ENCODE measurements at places on chromosomes 16 and 17.

- DNase-seq: no peak
Observed at GRCh38 chr17:19780846-19781245, 32.7 kb upstream of the ALDH3A1 start.

- no peak for DNase-seq
Observed at GRCh38 chr17:50638966-50639713, 4.5 kb downstream of the ABCC3 start.

DNA sequence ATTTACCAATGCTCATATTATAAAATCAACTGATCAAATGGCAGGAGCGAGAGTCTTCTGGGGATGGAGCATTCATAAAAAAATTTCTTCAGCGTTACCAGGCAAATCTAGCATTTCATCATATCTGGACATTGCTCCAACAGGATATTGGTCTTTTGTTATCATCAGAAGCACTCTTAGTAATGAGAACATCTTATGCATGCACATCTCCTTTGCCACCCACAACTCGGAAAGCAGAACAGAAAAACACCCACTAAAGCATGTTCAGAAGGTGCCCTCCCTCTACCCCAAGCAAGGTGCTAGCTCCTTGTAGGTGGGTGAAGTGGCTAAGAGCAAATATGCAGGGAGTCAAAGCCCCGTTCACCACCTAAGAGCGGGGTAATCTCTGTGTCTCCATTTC, 18.9 kb downstream of the ARHGAP17 start:
- no peak for DNase-seq

DNA sequence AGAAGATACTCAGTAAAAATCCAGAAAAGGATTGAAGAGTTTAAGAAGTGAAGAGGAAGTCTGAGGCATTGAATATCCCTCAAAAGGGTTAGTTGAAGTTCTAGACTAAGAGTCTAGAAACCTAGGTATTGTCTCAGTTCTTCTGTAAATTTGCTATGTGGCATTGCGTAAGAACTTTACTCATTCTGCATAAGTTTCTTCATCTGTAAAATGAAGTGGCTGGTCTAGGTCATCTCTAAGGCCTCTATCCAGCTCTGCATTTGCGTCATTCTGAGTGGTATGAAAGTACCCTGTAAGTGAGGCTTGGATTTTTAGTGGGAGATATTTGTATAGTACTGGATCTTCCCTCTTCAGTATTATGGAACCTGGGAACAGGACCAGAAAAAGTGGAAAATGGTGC, 130.2 kb downstream of the MYO1D start:
- DNase-seq: no peak

DNA sequence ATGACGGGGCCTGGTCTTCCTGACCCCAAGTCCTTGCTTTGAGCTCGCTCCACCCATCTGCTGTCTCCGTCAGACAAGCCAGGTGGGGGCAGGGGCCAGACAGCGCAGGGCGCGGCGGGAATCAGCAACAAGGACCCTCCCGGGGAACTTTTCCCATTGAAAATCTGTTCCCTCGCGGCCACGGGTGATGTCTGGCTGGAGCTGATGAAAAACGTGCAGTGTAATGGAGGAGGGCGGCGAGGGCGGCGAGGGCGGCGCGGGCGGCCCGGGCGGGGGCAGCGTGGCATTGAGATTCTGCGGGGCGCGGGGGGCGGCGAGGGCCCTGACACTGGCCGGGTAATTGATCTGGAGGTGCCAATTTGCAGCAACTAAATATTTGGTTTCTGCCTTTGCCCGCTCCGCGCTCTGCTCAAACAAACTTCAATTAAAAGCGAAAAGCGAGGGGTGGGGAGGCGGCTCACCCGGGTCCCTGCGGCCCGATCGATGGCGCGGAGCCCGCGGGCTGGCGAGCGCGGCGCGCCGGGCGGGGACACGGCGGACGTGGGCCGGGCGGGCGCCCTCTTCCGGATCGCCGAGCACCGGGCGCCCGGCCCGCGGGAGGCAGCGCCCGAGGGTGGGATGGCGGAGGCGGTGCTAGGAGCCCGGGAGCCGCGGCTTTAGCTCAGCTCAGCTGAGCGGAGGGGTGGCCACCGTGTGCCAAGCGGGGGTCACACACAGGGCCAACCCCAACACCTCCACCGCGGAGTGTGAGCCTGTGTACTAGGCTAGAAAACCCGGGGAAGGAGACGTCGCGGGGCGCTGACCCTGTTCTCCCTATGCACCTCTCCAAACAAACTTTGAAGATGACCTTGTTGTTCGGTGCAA, 32.4 kb downstream of the DCAKD start:
- no peak for DNase-seq

DNA sequence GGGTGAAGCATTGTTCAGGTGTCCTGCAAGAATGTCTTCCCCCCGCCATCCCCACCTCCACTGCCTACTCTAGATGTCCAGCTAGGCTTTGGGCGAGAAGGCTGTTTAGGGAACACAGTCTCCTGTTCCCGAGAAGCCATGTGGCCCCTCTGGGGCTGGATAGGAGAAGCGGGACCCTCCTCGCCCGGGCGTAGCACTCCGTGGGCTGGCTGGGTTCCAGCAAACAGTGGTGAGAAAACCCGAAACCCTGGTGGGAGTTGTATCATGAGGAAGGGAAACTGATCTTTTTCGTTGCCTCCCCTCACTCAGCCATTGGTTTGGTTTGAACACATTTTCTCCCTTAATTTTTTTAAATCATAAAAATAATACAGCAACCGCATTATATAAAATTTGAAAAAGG, 56.6 kb downstream of the IRF8 start:
- DNase-seq: no peak

- DNase-seq: no peak
Observed at GRCh38 chr17:80798595-80799537, 192.8 kb upstream of the CHMP6 start.

- DNase-seq: no peak
Observed at GRCh38 chr16:56357241-56357764, 68.0 kb downstream of the AMFR start.

- no peak for DNase-seq
Observed at GRCh38 chr17:66915204-66915611, 49.3 kb upstream of the CACNG4 start.

- DNase-seq: no peak
Observed at GRCh38 chr17:65532101-65532890, 29.2 kb downstream of the AXIN2 start.

DNA sequence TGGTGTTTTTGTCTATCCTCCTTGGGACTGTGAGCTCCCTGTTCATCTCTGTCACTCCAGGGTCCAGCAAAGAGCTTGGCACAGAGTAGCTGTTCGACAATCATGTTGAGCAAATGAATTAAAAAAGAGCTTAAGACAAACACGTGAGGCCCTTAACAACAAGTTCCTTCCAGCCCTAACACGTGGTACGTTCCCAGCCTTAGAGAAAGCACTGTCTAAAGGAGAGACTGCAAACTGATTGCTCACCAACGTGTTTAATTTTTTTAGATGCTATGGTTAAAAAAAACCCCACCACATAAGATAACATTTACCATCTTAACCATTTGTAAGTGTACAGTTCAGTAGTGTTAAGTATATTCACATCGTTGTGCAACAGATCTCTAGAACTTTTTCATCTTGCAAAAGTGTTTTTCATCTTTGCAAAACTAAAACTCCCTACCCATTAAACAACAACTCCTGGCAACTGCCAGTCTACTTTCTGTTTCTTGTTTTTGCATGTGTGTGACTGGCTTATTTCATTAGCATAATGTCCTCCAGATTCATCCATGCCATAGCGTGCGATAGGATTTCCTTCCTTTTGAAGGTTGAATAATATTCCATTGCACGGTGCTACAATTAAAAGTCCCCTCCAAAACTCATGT, 28.2 kb downstream of the LAT start:
- DNase-seq: no peak

- DNase-seq: no peak
Observed at GRCh38 chr17:57811638-57812280, 38.1 kb downstream of the MRPS23 start.

DNA sequence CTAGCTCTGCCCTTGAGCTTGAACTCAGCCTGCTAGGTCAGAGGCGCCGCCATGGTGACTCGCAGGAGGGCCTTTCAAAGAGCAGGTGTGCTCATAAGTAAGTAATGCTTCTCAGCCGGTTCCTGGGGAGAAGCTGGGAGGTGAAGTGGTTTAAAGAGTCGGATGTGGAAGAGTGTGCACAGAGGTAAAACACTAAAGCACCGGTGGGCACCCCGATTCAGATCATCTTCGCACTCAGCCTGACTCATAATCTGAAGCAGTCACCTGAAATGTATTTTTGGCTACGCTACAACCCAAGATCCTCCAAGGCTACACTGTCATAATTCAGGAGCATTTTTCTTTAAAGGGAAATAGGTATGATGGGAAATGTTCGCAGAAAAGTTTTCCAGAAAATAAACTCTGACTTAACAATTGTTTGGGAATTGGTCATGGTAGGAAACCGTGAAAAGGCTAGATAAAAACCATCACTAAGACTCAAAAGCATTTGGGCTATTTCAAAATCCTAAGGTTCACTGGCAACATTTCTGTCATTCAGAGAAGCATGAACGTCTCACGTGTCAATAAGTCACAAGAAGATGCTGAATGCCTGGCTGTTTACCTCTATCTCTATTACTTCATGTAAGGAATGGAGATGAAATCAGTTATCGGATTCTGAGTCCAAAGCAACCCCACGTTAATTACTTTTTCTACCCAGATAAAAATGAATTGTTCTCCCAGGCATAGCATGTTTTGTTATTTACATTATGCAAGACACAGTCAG, 17.8 kb downstream of the CDH8 start:
- DNase-seq: no peak

DNA sequence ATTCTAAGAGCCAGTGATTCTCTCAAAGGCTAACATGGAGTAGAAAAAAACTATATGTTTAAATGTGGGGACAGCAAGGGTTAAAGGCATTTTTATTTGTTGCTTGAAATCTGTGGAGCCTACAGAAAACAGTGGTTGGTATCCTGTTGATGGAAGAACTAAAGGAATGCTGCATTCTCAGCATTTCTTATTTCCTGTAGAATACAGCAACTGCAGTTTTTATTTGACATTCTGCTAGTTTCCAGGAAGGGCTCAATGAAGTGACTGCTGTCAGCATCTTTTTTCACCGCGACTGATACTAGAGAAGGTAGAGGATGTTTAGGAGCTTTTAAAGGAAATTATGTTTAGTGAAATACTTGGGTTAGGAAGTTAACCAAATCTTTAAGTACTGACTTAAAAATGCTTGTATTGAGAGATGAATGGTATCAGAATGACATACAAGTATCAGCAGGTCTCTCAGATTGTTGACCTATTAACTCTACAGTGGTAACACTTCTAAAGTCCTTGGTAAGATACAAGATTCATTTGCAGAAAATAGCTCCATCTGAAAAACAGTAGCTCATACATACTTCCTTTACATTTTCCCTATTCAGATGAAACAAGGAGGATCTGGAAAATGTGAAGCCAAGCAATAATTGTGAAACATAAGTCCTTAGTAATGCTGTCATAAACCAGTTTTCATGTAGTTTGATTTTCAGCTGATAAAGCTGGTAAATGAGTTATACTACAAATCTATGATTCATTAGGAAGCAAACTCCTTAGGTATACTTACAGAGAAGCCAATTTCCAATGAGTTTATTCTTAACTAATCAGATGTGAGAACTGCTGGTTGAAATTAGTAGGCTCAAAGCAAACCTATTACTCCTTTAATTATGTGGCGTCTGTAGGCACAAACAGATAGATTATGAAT, 15.2 kb downstream of the CLTC start:
- DNase-seq: no peak

- no peak for DNase-seq
Observed at GRCh38 chr17:39080421-39081078, 70.9 kb downstream of the PLXDC1 start.

- no peak for DNase-seq
Observed at GRCh38 chr17:4701116-4701515, 2.8 kb downstream of the PELP1 start.

DNA sequence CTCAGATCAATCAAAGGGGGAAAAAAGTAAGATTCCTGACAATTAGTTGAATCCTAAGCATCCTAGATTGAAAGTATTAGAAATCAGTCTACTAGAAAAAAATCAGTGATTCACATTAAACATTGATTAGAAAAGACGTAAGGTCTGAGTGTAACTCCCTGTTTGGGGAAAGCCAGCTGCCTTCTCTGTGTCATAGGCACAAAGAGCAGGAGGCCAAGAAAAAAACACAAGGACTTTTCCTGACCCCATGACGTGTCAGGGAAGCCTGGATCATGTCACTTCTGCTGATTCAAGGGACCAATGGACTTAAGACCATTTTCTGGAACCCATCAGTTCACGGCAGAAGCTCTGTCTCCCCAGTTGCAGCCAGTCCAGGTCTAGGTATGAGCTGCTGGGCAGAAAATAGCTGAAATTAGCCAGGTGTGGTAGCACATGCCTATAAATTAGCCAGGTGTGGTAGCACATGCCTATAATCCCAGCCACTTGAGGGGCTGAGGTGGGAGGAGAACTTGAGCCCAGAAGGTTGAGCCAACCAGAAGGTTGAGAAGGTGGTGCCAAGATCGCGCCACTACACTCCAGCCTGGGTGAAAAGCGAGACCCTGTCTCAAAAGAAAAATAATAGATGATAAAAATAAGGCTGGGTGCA, 35.9 kb downstream of the RANBP10 start:
- DNase-seq: no peak

- no peak for DNase-seq
Observed at GRCh38 chr17:74478420-74479100, 12.1 kb downstream of the CD300A start.

GRCh38 chr16:12965274-12965804, 63.9 kb downstream of the SHISA9 start:
- no peak for DNase-seq

DNA sequence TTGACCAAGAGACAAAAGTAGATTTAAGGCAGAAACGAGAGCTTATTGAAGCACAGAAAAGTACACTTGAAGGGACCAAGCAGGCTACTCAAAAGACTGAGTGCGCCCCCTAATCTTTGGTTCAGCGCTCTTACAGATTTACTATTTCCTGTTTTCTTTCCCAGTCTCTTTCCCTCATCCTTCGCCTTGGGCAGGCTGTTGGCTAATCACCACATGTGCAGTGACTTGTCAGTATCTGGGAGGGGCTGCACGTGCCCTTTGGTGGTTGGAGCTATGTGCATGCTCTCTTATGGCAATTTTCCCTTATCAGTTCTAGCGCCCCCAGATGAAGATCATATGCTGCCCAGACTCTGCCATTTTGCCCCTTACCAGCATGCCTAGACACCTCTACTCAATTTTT, 35.4 kb upstream of the SHISA6 start:
- no peak for DNase-seq

- DNase-seq: no peak
Observed at GRCh38 chr17:42669977-42670788, 6.6 kb downstream of the PLEKHH3 start.
